ENCODE measurements at places on chromosomes 12 and 14.

GRCh38 chr12:50390316-50390741, 6.1 kb downstream of the FAM186A start:
- no peak for DNase-seq

- DNase-seq = no peak
Observed at GRCh38 chr14:76977793-76978720, 50.5 kb downstream of the IRF2BPL start.

DNA sequence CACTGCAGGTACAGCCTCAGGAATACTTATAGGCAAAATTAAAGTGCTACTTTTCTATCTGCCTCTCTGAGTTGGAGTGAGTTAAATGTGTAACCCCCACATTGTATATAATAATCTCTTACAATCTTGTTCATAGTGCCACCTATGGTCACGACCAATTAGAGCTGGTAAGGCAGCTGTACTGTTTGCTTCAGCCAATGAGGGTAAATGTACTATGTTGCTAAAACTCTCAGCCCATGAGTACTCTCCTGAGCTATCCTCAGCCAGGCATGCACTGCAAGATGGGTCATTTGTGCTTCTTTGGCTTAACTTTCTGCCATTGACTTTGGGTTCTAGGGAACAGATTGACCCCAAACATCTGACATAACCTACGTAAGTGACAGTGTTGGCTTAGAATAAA, 15.0 kb upstream of the MDM2 start:
- peak; percentile 46 for DNase-seq

DNA sequence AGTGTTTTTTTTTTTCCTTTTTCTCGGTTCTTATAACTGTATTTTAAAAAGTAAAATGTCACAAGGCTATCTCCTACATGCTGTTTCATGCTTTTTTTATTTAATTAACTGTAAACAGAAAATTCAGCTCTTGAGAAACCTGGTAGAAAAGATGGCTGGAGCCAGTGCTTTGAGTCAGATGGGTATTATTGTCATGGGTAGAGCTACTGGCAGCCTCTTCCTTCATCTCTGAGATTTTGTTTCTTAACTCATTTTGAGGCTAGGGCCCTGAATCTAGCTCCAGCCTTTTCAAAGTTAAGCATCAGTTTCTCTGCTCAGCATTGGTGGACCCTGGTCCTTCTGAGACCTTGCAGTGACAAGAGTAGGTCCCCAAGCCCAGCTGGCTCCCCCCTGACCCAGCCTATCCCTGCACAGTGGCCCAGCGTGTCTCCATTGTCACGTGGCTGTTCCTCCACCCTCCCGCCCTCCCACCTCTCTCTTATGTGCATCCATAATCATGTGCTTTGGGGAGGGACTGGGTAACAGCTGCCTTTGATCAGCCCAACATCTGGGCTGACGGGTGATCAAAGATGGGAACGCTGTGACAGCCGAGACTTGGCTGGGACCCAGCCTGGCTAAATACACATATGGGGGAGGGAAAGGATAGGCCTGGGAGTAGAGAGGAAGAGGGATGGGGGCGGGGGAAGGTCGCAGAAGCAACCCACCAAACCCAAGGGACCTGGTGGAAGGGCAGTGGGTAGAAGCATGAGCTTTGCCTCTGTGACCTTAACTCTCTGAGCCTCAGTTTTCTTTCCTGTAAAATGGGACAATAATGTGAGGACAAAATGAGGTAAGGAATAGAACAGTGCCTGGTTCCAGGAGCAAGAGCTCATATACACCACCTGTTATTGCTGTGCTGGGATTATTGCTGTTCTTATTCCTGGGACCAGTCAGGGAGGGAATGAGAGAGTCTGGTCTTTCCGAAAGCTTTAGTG, 24.4 kb upstream of the RBM19 start:
- no peak for DNase-seq

GRCh38 chr12:75505706-75506312, 5.6 kb downstream of the KRR1 start:
- DNase-seq = no peak

- no peak for DNase-seq
Observed at GRCh38 chr14:22602862-22603261, 4.8 kb downstream of the ABHD4 start.

DNA sequence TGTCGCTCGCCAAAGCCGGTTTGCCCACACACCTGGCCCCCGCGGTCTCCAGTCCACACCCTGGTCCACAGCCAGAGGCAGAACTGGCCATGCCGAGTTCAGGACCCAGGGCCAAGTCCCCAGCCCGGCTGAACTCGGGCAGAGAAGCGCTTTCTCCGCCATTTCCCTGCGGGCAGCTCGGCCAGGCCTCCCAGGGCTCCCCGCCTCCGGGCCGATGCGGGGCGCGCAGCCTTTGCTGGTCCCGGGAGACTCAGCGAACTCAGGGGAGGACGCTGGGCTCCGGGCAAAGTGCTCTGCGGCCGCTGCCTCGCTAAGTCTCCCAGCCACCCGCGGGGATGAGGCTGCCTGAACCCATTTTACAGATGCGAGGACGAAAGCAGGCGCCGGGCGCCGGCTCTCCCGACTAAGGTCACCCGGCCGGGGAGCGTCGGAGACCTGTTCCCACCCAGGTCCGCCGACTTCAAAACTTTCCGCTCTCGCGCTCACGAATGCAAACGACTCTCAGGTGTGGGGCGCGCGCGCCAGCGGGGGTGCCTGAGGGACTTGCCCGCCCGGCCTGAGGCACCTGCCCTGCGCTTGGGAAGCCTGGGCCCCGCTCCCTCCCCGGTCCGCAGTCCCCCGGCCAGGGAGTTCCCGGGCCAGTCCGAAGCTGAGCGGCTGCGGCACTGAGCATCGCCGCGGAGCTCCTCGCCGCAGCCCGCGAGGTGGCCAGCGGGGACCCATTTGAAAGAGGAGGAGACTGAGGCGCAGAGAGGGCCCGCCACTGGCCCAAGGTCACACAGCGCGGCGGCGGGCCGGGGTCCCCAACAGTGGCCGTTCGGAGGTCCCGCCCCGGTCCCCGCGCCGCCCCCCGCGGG, 627 bp downstream of the TESC start:
- peak; percentile 60 for DNase-seq

DNA sequence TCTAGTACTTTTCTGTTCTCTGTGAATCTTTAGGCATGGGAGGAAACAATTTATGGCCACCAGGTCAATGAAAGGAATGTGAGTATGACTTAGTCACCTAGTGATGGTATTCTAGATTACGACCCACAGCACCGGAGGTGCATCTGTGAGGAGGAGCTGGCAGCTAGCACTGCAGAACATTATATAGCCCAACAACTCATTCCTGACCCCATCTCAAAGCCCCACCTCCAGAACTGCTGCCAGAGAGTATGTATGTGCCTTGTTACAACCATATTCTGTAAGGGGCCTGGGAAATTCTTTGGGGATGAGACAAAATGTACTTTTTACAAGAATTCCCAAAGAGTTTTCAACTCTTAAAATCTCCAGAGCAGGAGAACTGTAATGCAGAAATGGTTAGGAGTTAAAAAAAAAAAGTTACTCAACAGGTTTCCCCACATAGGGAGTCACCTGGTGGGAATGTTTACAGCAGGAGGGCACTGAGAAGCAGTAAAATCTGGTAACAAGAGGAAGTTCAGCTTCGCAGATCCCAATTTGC, 34.9 kb upstream of the CERS5 start:
- peak; percentile 74 for DNase-seq

DNA sequence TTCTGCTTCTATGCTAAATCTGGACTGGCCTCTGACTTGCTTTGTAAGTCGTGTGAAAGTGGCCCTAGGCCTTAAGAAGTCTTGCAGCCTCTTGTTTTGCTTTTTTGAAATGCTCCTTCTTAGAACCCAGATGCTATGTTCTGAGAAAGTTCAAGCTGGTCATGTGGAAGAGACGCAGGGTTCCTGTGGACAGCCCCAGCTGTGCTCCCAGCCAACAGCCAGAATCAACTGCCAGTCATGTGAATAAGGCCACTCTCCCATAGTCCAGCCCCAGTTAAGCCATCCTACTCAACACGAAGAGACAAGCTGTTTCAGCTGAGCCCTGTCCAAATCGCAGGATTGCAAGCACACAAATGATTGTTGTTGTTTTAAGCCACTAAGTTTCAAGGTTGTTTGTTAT, 37.3 kb upstream of the TBPL2 start:
- no peak for DNase-seq

GRCh38 chr12:50415899-50416479, 15.3 kb downstream of the LARP4 start:
- no peak for DNase-seq

DNA sequence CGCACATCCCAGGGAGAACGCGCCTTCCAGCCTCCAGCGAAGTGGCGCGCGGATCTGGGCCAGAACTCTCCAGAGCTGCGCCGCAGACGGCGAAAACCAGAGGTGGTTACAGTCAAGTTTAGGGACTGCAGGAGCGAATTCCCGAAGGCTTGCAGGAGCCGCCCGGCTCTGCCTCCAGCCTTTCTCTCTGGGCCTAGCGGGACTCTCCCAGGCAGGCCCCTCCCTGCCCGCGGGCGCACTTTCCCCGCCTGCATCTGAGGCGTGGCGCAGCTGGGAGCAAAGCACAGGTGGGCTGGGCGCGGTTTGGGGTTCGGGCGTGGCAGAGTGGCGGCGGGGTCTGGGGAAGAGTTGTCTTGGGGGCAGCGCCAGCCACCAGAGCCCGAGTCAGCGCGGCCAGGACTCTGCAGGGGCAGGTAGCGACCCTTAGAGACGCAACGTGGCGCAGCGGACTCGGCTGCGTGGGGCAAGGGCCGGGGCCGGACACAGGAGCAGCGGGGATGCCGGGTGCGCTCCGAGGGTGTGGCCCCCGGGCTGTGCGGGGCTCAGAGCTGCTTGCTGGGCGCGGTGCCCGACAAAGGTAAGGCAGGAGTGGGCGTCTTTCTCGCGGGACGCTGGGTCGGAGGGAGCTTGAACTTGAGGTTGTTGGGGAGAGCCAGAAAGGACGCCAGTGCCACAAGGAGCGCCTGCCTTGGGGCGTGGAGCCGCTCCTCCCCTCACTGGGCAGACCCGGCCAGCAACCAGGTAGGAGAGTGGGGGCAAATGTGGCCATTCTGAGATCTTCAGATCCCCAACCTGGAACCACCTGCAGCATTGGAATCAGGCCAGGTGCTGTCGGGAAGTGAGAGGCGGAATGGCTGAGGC, 1126.0 kb downstream of the AACS start:
- DNase-seq = peak; percentile 64

- DNase-seq = no peak
Observed at GRCh38 chr14:100212476-100213333, 26.2 kb upstream of the YY1 start.

DNA sequence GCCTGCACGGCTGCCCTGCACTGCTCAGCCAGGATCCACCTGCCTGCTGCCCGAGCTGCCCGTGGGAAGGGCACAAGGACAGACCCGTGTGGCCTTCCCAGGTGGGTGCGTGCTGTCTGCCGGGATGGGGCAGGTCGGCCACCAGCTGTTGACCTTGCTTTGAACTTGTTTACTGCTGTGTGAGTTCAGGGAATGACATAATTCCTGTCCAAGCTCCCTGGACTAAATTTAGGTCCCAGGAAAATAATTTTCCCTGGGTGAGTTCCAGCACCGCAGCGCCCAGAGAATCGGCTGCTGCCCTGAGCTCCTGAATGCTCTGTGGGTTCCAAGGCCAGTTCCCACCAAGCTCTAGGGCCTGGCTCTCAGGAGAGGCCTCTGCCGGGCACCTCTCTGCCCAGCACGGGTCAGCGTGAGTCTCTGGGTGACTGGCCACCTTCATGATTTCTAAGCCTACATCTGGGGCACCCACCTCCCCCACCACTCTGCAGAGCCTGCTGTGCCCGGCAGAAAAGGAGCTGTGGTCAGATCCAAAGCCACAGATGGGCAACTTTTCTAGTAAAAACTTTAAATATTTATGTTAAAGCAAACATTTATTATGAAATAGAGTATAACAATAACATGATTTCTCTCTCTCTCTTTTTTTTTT, 27.2 kb upstream of the MLXIP start:
- DNase-seq = no peak

DNA sequence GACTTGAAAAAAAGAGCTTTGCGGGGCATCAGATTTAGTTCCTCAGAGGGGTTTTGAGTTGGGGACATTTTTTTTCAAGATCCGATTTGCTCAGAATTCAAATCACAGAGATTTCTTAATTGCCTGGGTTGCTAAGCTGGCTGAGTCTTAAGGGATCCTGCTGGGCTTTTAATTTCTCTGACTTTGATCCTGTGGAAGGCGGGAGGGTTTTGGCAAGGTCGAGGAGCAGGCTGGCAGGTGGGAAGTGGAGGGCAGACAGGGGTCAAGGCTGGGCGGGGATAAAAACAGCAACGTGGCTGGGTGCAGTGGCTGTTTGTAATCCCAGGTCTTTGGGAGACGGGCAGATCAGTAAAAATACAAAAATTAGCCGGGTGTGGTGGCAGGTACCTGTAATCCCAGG, 33.5 kb upstream of the CCDC63 start:
- peak; percentile 51 for DNase-seq

GRCh38 chr12:3363608-3364007, 127.4 kb upstream of the PRMT8 start:
- DNase-seq = no peak

- no peak for DNase-seq
Observed at GRCh38 chr12:82290415-82290814, 67.8 kb downstream of the CCDC59 start.

- no peak for DNase-seq
Observed at GRCh38 chr12:6080149-6081045, 44.1 kb downstream of the VWF start.

- DNase-seq = no peak
Observed at GRCh38 chr14:81144824-81145603, 75.7 kb downstream of the GTF2A1 start.

DNA sequence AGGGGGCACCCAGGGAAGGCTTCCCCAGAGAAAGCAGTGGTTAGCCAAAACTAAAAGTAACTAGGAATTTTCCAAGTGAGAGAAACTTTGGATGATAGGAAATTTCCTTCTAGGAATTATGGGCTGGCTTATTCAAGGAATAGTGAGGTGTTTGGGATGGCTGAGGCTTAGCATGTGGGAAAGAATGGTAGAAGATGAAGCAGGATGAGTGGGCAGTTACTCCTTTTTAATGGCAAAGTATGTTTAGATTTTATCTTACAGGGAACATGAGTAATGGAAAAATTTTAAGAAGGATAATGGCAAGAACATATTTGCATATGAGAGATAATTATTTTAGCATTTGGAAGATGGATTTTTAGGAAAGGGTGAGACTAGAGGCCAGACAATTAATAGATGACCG, 197.6 kb downstream of the SLC38A4 start:
- DNase-seq = no peak

DNA sequence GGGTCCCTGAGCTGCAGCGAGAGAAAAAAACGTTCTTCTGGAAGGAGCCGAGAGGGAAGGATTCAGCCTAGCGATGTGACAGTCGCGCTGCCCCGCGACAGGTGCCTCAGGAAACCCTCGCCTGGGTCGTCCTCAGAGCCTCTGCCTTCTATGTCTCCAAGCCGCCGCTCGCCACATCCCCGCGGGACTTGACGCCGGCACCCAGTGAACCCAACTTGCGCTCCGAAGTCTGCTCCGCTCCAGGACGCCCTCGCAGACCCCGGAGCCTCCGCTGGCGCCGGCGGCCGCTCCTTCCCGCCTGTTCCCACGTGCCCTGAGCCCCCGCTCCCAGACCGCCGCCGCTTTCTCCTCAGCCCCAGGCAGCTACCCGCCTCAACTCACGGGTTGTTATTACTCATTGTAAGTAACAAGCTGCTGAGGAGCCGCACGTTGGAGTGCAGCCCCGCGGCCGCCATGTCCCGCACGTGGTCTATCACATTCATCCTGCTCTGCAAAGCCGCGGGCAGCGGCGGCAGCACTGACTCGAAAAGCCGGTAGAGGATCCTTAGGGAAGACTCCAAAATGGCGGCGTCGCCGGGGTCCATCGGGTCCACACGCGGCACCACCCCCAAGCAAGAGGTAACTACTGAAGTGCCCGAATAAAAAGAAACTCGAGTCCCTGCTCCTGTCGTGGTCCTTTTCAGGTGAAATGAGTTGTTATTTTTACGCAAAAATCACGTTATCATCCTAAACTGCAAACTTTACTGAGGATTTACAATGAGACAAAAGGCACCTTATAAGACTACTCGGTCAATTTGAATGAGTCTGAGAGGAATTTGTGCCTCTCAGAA, at the start of gene ANAPC7:
Gene ANAPC7, minus strand, starts transcription at position 563 of the 830 bp plus-strand sequence. Its CDS starts 81 bp downstream, at position 482.
- peak; percentile 95 for DNase-seq

All from GM23338 (cell line).